ENCODE measurements at places on chromosomes 5 and 9. TPM values are rescaled to one million over a fixed set of nuclear protein-coding genes. Genes with fewer than 3 reads are reported as not detected.

The ROPN1L gene
- total RNA-seq: not detected

DNA sequence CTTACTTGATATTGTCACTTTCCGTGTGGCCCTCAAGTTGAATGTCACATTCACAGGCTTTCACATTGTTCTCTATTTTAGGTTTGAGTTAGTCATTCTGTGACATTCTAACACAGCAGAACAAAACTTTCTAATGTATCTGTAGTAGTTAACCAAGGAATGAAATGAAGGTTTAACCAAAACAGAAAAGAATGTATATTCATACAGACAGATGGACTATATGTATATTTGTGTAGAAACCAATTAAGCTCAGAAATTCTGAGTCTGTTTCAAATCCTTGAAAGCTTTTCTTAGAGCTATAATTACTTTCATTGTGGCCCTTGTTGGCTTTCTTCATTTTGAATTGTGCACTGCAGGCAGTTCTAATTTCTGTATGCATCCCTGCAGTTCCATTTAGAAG lies 654.7 kb downstream of the LRRC70 start:
- no peak for DNase-seq

DNA sequence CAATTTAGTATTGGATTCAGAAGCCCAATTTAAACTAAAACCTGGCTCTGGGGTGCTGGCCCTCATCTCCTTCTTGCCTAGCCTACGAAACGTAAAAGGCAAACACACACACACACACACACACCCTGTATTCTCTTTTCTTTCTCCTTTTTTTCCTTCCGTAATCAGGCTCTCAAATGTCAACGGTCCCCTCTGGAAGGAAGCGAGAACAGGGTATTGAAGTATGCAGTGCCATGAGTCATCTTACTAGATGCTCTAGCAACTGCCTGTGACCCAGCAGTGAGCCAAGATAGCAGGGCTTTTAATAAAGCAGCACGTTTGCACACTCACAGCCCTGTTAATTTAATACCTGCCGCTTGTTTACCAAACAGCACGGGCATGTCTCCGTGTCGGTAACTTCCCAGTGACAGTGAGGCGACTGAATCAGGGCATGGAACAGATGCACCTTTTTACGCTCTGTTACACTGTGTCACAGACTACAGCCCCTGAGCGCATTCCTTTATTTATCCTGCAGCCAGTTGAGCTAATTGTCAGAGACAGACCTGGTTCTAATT lies 243.8 kb downstream of the BNC2 start:
- peak; percentile 13 for DNase-seq

DNA sequence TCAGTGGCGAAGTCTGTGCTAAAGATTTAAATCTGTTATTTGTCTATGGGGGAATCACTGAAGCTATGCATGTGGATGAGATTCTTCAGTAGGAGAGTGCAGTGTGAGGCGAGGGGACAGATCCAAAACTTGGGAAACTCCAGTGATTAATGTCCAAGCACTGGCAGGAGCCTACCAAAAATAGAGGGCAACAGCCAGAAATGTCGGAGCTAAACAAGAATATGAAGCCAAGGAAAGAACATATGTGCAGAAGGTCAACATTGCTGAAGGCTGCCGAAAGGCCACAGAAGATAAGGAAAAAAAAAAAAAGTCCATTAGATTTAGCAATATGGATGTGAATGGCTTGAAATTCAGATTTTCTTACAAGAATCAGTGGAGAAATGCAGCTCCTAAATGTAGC lies 61.8 kb downstream of the C6 start:
- DNase-seq: peak; percentile 24

- peak; percentile 34 for DNase-seq
These were observed 27.9 kb downstream of the ANXA1 start for GRCh38 chr9:73179589-73179988.

The HK3 gene
- 12.3 TPM for total RNA-seq

DNA sequence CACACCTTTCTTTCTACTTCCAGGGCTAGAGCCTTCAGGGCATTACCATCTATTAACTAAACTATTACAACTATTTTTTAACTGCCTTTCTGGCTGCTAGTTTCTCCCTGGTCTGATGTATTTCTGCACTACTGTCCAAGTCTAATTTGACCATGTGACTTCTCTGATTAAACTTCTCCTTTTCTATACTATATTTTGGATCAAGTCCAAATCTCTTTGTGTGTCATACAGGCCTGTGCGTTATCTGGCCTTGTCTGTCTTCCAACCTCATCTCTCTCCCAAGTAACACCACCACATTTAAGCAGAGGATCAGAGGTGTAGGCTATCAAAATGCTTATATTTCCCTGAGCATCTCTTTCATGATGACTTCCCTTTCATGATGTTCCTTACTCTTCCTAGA lies 47.2 kb upstream of the OR13F1 start:
- no peak for DNase-seq

DNA sequence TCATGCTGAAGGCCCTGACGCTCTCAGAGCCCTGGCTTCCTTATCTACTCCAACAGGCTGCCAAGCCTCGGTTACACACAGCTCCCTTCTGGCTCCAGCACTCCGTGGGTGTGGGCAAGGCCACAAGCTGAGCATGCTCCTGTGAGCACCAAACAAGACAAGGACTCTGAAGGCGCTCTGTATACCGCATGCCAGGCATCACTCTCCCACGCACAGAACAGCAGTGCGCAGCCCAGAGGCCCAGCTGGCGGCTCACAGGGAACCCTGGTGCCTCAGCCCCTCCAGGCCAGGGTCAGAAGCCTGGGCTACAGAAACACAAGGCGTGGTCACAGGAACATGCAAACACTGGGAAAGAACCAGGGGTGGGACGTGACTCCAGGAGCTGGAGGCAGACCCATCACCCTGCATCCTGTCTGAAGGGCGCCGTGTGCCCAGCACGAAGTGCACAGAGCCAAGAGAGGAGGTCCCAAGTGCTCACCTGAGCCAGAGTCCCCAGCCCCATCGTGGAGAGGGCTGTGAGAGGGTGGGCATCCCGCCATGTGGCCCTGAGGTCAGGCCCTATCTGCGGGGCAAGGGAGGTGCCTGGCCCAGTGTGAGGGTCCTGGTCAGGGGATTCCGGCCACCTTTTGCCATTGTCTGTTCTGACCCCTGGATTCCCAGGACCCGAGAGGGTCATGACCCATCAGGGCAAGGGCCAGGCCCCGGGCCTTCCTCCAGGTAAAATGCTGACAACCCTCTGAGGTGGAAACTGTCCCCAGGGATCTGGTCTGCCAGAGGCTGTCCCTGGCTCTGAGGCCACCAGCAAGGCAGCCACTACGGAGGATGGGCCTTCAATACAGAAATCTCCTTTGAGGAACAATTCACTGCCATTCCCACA lies 54.7 kb downstream of the COL23A1 start:
- DNase-seq: no peak

The MAMDC2 gene
- total RNA-seq: 15.7 TPM

The EQTN gene
- total RNA-seq: not detected

The ARAP3 gene
- total RNA-seq: 10.1 TPM

The FUT7 gene
- 0.36 TPM for total RNA-seq

DNA sequence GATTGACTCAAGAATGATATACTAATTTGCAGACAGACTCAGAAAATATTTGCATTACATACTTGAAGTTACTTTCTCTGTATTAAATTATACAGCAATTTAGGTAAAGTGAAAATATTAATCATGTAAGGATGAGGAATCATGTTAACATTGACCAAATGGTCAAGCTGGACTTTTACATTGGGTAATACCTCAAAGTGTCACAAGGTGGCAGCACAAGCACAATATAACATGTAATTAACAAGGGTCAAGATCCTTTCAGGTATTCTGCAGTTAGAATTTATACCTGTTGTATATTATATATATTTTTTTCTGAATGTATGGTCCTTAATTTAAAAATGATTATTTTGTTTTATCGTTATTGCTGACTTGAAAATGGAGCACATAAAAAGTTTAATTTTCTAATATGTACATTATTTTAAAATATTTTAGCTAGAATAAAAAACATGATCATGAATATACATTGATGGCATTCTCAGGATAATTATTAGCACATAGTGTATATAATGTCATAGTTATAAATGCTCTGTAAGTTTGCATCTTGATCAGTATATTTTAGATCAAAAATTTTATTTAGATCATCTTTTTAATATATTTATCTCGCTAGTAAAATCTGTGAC lies 8.6 kb downstream of the HAPLN1 start:
- peak; percentile 28 for DNase-seq

DNA sequence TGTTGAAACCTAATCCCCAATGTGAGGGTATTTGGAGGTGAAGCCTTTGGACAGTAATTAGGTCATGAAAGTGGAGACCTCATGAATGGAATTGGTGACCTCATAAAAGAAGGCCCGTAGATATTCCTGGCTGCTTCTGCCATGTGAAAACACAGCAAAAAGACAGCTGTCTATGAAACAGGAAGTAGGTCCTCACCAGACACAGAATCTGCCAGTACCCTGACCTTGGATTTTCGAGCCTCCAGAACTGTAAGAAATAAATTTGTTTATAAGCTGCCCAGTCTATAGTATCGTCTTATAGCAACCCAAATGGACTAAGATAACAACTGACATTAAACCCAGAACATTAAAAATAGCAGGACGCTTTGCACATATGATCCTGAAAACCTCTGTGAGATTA lies 371.1 kb downstream of the SPOCK1 start:
- DNase-seq: no peak

The ANKRD34B gene
- total RNA-seq: not detected

DNA sequence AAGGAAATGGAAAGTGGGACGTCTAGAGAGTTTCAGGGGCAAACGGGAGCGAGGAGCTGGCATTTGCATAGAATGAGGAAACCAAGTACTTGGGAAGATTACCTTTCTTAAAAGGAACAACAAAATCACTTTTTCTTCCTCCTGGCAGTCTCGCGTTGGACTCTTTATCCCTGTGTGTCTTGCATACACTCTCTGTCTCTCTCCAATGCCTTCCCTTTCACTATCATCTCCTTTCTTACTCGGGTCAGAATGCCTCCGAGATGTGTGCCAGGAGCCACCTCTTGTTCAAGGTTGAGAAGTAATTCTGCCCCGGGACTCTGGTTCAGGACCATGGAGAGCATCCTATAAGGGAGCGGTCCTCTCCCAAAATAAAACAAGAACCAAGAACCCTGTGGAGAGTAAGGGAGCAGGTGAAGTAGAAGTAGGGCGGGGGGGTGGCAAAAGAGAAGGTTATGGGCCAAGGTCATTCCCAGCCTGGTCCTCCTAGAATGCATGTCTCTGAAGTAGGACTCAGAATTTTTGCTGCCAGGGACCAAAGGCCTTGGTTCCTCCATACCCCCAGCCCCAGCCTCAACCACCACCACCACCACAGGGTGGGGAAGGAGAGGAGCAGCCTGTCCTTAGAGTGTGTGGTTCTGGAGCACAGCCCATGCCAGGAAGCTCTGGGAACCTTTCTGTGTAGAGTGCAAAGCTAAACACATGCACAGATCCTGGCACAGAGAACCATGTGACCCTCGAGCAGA lies 72.1 kb upstream of the ARAP3 start:
- DNase-seq: peak; percentile 21

DNA sequence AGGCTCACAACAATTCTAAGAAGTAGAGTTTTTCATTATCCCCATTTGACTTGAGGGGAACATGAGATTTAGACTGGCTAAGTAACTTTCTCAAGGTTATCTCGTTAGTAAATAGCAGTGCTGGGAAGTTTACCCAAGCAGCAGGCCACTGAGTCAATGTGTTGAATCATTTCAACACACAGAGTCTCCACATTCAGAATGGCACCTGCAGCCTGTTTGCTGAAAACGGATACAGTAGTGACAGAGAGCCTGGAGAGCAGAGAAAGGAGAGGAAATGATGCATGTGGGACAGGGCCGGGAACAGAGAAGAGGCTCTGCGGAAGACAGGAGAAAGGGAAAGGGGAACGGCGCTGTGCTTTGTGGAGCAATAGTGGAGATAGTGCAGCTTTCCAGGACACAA lies 33.5 kb upstream of the ZSWIM6 start:
- peak; percentile 18 for DNase-seq

DNA sequence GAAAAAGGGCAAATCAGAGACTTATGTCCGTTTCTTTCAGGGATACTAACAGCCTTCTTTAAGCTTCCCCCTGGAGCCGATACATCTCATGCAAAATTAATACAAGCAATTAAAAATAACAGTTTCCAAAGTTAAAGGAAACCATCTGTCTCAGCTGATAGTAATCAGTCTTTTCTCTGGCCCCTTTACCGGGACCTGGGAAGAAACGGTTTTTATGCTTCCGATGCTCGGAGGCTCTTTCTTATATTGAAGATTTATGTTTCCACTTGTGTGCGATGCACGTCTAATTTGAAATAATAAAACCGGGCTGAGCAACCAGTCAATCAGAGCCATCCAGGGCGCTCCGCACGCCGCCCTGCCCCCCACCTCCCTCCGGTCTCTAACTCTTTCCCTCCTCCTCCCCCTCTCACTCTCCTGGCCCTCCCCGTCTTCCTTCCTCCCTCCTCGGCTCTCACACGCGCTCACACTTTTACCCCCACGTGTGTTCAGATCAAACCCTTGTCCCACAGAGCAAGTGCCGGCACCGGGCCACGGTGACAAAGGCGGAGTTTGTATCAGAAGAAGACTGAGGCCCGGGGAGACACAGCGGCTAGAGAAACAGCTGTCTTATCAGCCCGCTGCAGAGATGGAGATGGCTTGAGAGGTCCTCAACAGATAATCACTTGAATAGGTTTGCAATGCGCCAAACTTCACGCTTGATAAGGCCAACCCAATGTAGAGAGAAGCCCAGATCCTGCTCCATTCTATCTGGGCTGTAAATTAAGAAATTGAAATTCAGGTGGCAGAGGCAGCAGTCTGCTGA lies 5.1 kb upstream of the ELAVL2 start:
- DNase-seq: no peak

The IL13 gene
- total RNA-seq: not detected

DNA sequence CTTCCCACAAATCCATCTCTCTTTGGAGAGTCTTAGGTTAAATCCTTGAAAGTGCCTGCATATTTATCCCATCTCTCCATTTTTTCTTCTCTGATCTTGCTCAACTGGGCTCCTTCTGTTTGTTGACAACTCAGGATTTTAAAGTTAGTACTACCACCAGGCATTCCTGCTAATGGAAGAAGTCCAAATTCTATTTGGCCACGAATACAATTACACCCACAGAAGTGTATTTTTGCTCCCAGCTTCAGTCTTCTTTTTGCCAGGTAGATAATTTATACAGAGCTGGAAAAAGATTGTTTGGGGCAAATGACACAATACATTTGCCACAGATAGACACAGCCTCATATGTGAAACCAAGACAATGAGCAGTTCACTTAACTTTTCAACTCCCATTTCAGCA lies 74.8 kb downstream of the CETN3 start:
- DNase-seq: no peak

GRCh38 chr5:82422001-82422740 lies 144.0 kb upstream of the RPS23 start:
- DNase-seq: no peak

- DNase-seq: peak; percentile 23
These were observed 59.2 kb upstream of the TRAF1 start for GRCh38 chr9:120985819-120986222.

GRCh38 chr5:30574761-30575160 lies 618.7 kb upstream of the CDH6 start:
- no peak for DNase-seq

GRCh38 chr9:3290231-3290840 lies 235.5 kb downstream of the RFX3 start:
- DNase-seq: no peak

GRCh38 chr9:133685653-133686609 lies 49.8 kb downstream of the DBH start:
- DNase-seq: no peak

GRCh38 chr5:170342153-170342725 lies 44.7 kb upstream of the LCP2 start:
- no peak for DNase-seq

The GABRP gene
- total RNA-seq: 0.11 TPM

GRCh38 chr9:129597355-129598088 lies 23.4 kb downstream of the C9orf50 start:
- DNase-seq: peak; percentile 84

- no peak for DNase-seq
These were observed 1.8 kb upstream of the BHMT start for GRCh38 chr5:79109527-79110492.

The CAMK4 gene
- total RNA-seq: 0.90 TPM

Measured in adrenal gland (tissue), 19 donors.